ENCODE measurements at places on chromosomes 6 and 20.
A peak's percentile ranks its signal among the peaks of the same experiment; 100 is the strongest.

GRCh38 chr6:27468334-27468733 lies 4.6 kb downstream of the ZNF184 start:
- DNase-seq = no peak

DNA sequence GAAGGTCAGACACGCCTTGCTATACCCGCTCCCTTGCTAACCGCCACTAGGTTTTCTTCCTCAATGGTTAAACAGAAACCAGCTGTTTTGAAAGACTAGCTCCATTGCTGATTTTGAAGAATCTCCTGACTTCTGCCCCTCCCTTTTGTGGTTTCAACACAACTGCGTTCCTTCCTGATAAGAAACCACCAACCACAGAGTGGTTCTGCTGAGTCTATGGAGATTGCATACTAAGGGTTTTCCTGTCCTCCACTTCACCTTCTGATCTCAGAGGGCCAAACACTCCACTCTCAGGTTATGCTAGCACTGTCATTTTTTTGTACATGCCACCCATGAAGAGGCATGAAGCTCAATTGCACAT lies 207.9 kb downstream of the MYLK4 start:
- DNase-seq = no peak

- peak; percentile 47 for DNase-seq
Measured at GRCh38 chr20:3239026-3239866, at the start of gene SLC4A11. Gene SLC4A11, minus strand, starts transcription at chr20:3239190. Its CDS starts 53 bp downstream, at chr20:3239137.

DNA sequence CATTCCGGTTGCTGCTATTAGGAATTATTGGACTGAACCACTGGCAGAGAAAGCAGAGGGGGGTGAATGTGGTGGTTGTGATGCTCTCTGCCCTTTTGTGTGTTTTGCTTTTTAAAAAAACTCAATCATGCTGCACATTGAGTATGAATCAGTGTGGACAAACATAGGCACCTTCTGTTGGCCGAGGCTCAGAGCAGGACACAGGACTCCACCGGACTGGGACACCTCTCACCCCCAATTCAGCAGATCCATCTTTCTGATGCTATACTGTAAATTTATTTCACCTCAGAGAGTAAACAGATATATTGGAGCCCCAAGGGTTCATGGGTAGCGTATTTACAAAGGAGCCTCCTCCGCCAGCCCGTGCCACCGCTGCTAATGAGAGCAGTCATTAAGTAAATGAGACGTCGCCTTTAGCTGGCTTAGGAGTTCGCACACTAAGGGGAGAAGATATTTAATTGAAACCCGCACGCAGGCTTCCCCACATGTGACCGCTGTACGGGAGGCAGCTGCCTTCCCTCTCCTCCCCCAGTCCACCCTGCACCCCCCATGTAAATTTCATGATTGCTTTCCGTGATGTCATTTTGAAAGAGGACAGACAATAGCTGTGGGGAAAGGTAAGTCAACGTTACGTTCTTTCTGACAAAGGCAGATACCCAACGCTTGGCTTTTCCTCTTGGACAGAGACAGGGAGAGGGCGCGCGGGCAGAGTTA lies at the start of gene MYT1:
MYT1 (plus strand) TSS at position 330 of the 714 bp plus-strand sequence. CDS start 34,410 bp downstream, outside the sequence.
- DNase-seq = peak; percentile 97

DNA sequence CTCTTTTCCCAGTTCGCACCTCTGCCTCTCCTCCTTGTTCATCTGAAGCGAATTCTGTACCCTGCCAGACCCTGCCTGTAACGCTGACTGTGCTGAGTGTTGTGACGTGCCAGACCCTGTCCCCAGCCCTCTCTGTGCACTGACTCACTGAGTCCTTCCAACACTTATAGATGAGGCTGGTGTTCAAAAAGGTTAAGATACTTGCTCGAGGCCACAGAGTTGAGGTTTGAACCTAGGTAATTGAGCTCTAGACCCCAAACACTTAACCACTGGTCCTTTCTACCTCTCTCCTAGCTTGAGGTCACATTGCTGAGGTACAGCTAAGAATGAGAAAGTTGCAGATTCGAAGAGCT lies 45.7 kb upstream of the NEDD9 start:
- DNase-seq = no peak

DNA sequence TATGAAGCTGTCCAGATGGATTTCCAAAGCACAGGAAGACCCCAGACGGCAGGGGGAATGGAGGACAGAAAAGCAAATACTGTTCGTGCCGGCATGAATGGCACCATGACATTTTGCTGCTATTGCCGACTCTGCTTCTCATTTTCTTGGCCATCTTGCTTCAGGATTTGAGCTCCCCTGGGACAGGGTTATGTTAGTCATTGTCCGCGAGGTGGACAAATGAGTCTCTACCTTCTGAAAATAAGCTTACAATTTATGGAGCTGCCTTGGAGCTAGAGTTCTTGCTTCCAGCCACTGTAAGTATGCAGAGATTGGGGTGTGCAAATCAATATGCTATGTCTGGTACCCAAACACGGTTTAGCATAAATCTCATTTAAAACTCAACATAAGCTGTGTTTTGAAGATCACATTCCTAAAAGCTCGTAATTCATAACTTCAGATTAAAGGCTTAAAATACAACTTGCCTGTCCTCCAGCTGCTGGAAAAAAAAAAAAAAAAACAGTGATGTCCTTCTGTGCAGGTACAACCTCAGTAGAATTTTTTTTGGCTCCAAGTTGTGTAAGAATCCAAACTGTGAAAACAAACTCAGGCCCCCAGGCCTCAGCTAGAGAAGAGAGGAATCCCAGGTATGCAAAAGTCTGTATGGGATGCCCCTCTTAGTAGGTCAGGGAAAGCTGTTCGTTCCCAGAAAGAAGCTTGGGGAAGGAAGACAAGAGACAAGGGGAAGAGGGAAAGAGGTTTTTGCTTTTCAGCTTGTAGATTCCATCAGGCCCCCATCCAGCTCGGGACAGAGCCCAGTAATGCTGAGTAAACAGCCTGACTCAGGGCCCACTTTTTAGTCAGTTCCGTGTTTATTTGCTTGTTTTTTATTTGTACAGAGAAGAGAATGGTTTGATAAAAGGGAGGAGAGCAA lies 184.2 kb upstream of the FOXA2 start:
- DNase-seq = no peak

GRCh38 chr6:35596448-35597442 lies 84.0 kb upstream of the TULP1 start:
- no peak for DNase-seq

GRCh38 chr6:159830501-159831372 lies 30.7 kb downstream of the PNLDC1 start:
- no peak for DNase-seq

GRCh38 chr6:45003387-45003786 lies 324.7 kb upstream of the RUNX2 start:
- DNase-seq = no peak

DNA sequence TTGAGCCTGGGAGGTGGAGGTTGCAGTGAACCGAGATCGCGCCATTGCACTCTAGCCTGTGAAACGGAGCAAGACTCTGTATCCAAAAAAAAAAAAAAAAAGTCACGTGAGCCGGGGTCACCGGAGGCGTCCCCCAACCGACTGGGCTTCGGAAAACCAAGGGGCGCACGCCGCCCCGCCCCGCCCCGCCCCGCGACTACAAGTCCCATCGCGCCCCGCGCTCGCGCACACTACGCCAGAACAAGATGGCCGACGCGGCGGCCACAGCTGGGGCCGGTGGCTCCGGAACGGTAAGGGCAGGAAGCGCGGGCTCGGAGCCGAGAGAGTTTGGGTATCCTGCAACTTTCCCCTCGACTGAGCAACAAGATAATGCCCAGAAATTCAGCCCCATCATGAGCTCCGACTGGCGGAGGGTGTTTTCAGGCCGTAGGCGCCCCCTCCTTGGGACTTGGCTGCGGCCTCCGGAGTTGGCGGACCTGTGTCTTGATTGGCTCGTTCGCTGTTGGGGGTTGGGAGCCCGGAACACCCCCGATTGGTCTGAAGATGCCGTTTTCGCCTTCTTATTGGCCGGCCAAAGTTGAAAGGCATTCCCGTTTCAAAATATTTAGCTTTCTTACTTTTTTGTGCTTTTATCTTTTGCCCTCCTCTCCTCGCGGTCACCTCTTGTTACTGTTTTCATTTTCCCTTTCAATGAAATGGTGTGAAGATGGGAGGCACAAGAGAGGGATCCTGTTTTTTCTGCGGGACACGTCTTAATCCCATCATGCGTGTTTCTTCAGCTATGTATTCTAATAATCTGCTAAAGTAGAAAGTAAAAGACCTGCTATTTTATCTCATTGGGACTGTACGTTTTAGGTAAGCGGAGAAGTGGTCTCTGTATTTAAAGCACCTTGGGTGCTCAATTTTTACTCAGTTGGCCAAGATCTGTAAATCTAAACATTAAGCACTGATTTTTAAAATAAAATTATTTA lies at the start of gene TAF8:
TAF8 (plus strand) TSS at position 228 of the 971 bp plus-strand sequence; CDS start at position 246, 18 bp downstream.
- DNase-seq = peak; percentile 89

DNA sequence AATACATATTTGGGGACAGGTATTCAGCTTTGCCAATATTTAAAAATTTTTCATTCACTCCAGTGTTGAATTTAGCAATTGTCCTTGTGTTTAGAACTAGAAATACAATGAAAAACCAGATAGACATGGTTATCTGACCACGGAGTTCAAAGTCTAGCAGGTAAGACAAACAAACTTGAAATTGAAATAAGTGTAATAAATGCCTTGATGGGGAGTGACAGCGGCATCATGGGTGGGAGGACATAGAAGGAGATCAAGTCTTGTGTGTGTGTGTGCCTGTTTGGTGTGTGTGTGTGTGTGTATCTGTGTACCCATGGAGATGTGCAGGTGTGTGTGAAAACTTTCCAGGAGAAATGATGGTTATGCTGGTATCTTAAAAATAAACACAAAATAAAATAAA lies 750.0 kb upstream of the CITED2 start:
- DNase-seq = no peak

- DNase-seq = no peak
Measured at GRCh38 chr20:58987790-58988564, 6.9 kb downstream of the NELFCD start.

DNA sequence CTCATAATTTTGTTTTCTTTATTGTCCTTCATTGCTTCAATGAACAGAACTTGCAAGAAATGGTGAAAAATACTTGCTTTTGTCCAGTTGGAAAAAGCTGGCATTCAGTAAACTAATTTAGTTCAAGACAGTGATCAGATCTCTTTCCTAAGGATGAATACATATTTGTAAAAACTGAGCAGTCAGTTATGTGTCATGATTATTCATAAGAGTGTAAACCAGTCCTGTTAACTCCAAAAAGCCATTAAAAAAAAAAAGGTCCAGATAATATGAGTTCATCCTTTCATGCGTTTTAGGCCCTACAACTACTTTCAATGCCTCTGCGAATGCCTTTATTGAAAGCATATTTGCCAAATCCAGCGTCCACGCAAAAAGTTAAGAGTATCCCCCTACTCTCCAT lies 609 bp downstream of the PGM3 start:
- no peak for DNase-seq

- no peak for DNase-seq
Measured at GRCh38 chr6:97052152-97052787, 127.7 kb downstream of the KLHL32 start.

GRCh38 chr6:120736740-120737139 lies 597.5 kb downstream of the TBC1D32 start:
- DNase-seq = no peak

DNA sequence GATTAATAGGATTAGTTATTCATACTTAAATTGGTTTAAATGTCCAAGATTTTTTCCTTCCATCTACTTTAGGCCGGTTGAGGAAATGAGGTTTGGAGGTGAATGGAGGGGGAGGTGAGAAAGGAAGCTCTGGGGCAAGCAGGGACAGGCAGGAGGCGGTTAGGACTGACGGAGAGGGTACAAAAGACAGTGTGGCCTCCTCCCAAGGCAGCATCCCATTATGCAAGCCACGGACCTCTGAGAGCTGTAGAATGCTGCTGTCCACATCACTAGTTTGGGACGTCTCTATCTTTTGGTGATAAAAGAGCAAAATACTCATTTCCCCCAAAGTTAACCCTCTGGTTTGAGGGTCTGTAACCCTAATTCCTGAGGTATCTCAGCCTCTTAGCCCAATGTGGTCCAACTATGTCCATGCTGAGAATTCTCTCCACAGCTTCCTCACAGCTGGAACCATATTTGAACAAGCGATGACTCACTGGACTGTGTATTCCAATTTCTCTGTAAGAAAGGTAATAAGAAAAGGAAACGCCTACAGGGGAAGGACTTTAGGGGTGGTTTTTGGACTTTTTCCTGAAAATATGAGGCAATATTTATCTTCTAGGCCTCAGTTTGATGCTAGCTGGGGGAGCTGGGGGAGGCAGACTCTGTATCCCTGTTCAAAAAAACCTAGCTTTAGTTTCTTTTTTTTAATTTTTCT lies 172.2 kb downstream of the TFAP2B start:
- DNase-seq = no peak

GRCh38 chr20:32672394-32672981 lies 1.3 kb downstream of the C20orf203 start:
- DNase-seq = no peak

GRCh38 chr20:60591172-60591799 lies 633.1 kb downstream of the CDH26 start:
- DNase-seq = no peak

DNA sequence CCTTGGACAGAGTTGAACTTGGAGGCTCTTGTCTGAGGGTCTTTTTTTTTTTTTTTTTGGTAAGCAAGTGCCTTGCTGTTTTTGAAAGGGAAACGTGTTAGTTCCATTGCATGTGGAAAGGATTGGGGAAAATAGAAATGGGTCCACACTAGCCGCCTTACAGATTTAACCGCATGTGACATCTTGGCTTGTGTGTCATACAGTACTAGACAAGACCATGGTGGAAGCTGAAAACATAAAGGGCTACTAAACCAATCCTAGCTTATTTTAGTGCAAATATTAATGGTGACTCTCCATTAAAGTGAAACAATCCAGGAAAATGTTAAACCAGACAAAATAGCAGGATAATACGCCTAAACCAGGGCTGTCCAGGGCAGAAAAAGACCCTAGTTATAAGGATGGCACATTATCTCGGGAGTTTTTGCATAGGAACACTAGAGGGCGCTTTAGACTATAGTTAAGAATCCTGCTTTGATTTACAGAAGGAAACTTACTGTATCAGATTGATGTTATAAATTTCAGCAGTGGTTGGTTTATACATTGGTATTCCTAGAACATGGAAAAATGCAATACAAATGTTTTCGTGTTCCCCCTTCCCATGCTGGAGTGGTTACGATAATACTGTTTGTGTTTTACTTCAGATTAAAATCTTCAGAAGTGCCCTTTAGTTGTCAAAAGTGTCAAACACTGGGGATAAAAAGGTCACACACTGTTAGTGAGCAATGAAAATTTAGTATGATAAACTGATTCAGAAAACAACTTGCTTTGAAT lies 59.8 kb upstream of the DEK start:
- peak; percentile 71 for DNase-seq

GRCh38 chr6:37784585-37784967 lies 35.0 kb upstream of the ZFAND3 start:
- DNase-seq = no peak

GRCh38 chr20:37839432-37839827 lies 63.5 kb upstream of the VSTM2L start:
- peak; percentile 96 for DNase-seq

GRCh38 chr6:150211700-150212511 lies 69.1 kb downstream of the PPP1R14C start:
- DNase-seq = no peak

Data from NCI-H1105 treated with DMSO at 0.1 percent for 48 hours (cell line).